CD8-positive, alpha-beta memory T cell (primary cell): ENCODE measurements at places on chromosomes 12 and 14. TPM values are rescaled to one million over a fixed set of nuclear protein-coding genes. Genes with fewer than 3 reads are reported as not detected.

DNA sequence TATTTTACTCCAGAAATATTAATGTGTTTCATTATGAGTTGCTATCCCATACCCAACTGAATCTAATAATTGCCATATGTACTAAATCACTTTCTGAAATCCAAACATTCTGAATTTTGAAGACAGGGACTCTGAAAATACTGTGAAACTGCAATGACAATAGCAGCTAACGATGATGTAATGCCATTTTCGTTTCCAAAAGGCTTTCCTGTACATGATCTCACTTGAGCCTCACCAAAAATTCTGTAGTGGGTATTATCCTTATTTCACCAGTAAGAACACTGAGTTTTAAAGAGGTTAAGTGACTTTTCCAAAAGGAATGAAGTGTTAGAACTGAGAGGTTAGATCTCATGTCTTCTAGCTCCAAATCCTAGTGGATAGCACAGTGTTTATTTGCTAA is 133.3 kb downstream of the FLRT2 start:
- no peak for DNase-seq

GRCh38 chr14:76575108-76575507 is 186.2 kb upstream of the VASH1 start:
- no peak for DNase-seq

DNA sequence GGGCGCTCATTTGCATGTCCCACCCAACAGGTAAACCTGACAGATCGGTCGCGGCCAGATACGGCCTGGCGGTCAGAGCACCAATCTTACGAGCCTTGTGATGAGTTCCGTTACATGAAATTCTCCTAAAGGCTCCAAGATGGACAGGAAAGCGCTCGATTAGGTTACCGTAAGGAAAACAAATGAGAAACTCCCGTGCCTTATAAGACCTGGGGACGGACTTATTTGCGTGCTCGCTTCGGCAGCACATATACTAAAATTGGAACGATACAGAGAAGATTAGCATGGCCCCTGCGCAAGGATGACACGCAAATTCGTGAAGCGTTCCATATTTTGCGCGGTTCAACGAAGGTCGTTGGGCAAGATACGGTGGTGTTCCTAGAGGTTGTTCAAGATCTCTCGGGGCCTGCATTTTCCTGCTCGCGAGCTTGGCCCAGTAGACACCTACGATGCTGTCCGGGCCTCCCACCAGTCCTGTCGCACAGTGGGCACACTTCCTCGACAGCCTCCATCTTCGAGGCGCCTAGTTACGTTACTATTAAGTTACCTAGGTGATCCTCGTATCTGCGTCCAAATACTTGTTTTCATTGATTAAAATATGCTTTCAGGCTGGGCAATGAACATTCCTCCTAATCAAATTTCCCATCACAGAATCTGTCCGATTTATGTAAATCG is at the start of gene RNU6-7:
TSS of gene RNU6-7 (plus strand) at position 230 of the 675 bp plus-strand sequence.
- DNase-seq = peak; percentile 61

The PAH gene
- not detected for total RNA-seq

The ADGRD1 gene
- 1.1 TPM for total RNA-seq
